ENCODE measurements at places on chromosomes 5 and 9.

GRCh38 chr5:166845044-166845443, 1446.4 kb upstream of the WWC1 start:
- no peak for DNase-seq

GRCh38 chr9:99964336-99964735, 57.9 kb downstream of the STX17 start:
- no peak for DNase-seq

- DNase-seq: no peak
These were observed 105.8 kb upstream of the MSX2 start for GRCh38 chr5:174618589-174618988.

GRCh38 chr5:5103245-5103644, 36.9 kb upstream of the ADAMTS16 start:
- no peak for DNase-seq

GRCh38 chr5:514673-515072, 9.6 kb downstream of the SLC9A3 start:
- DNase-seq: no peak
